ENCODE measurements at places on chromosomes 13 and 19.

- DNase-seq: no peak
These were observed 60.4 kb upstream of the ABCC4 start for GRCh38 chr13:95361686-95362085.

- no peak for DNase-seq
These were observed 5.3 kb upstream of the SLC5A5 start for GRCh38 chr19:17866312-17866963.

DNA sequence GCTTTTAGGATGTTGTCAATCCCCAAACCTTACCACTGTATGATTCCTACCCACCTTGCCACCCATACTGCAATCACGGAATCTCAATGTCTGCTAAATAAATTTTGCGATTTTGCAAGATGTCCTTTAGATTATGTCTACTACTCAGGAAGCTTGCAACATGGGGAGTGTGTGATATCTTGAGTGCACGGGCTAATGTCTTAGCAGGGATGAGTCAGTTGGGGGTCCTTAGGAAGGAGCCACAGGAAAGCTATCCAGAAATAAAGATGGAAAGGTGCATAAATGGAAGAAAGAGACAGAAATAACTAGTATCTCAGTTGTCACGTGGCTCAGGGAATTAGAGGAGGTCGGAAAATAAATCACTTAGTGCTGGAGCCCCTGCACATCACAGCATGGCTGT, 77.1 kb downstream of the NALCN start:
- DNase-seq: no peak

- DNase-seq: no peak
These were observed 10.3 kb downstream of the CEBPG start for GRCh38 chr19:33383720-33384292.

GRCh38 chr13:59660582-59660981, 503.1 kb downstream of the DIAPH3 start:
- no peak for DNase-seq

DNA sequence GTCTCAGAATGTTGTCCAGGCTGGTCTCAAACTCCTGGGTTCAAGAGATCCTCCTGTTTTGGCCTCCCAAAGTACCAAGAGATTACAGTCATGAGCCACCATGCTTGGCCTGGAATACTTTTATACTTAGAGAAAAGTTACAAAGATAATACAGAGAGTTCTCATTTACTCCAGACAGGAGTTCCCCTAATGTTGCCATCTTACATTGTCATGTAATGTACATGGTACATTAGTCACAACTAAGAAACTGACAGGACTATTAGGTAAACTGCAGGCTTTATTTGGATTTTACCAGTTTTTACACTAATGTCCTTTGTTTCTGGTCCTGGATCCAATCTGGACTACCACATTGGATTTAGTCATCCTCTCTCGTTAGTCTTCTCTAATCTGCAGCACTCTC, 2.3 kb upstream of the C19orf84 start:
- DNase-seq: no peak

DNA sequence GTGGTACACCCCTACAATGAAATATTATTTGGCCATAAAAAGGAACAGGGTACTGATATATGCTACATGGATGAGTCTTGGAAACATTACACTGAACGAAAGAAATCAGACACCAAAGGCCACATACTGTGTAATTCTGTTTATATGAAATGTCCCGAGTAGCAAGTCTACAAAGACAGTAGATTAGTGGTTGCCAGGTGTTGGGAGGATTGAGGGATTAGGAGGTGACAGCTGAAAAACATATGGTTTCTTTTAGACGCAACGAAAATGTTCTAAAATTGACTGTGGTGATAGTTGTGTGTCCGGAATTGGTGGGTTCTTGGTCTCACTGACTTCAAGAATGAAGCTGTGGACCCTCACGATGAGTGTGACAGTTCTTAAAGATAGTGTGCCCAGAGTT, 35.1 kb downstream of the IL17D start:
- DNase-seq: no peak

GRCh38 chr13:97658556-97658955, 224.6 kb downstream of the RAP2A start:
- DNase-seq: no peak

GRCh38 chr13:24348797-24349515, 39.6 kb downstream of the C1QTNF9 start:
- DNase-seq: no peak

DNA sequence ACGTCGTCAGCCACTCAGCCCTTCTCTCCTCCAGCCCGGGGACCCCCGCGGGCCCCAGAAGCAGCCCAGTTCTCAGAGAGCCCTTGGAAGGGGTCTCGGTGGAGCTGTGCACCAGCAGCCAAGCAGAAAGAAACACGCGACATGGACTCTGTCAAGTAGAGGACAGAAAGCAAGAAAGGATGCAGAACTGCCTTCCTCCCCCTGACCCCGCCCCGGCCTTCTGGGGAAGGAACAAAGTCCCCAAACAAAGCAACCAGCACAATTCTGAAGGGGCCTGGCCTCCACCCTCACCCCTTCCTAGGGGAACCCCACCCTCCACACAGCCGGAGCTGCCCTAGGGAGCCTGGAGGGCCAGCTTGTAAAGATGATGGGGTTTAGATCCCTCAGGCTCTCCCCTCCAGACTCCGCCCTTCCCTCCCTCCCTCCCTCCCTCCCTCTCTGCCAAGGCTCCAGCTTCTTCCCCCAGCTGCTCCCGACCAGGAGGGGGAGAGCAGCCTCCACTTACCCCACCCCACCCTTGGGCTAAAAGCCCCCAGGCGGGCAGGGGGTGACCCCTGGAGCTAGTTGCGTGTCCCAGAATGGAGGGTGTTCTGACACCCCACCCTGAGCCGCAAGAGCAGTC, 7.8 kb downstream of the LYL1 start:
- DNase-seq: no peak

DNA sequence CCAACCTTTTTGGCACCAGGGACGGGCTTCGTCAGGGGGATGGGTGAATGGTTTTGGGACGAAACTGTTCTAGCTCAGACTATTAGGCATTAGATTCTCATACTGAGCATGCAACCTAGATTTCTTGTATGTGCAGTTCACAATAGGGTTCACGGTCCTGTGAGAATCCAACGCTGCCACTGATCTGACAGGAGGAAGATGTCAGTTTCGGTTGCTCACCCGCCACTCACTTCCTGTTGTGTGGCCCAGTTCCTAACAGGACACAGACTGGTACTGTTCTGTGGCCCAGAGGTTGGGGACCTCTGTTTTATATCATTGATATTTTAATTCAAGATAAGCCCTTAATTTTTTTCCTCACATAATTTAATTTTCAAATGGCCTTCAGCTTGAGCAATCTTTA, 26.7 kb upstream of the TDRD3 start:
- DNase-seq: no peak

DNA sequence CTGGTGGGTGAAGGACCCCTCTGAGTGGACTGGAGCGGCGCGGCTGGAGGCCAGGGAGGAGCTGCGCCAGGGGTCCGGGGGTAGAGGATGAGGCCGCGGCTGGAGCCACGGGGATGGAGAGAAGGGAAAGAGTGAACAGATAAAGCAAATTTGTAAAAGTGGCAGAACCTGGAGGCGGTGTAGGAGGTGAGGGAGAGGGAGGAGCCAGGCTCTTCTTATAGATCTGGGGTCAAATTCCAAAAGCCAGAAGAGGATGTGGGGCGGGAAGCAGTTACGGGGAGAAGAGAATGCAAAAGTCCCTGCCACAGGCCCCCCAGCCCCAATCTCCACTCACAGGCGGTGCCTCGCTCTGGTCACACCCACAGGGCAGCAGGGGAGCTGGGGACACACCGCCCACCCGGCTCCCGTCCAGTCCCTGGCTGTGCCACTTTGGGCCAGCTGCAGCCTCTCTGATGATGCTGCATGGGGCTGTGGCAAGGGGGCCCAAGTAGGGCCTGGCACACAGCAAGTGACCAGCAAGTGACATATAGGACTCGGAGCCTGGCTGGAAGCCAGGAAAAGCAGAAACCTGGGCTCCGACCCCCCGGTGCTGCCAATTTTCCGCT, 11.1 kb downstream of the LRRC4B start:
- no peak for DNase-seq

DNA sequence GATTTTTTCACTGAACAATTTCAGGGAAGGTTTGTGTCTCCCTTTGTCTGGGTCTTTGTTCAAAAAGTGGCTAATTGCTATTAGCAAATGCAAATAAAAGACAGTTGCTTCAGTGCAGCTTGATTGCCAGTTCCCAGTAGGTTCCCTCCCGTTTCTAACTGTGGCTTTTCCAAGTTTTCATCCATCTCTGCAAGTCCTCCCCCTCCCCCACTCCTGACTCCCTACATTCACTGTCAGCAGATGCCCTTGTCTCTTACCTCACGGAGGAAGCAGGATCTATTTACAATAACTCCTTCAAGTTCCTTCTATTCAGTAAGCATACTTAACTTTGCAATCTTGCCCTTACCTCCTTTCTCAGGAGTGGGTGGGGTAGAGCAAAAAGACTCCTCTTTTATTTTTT, 55.4 kb upstream of the SCEL start:
- DNase-seq: no peak
